ENCODE measurements at places on chromosomes 5 and 9. TPM values are rescaled to one million over a fixed set of nuclear protein-coding genes. Genes with fewer than 3 reads are reported as not detected.

Gene SPINK13
- total RNA-seq, result not detected

Gene C8G
- total RNA-seq, result 6.8 TPM

Gene GABRA1
- total RNA-seq, result not detected

Gene GABBR2
- total RNA-seq, result 0.38 TPM

- no peaks in the 10 kb centered on the region for H3K27me3 ChIP-seq
- H3K4me1 ChIP-seq, result no peaks in the 10 kb centered on the region
- H3K4me3 ChIP-seq, result no peak overlapping the region
- H3K36me3 ChIP-seq, result no peaks in the 10 kb centered on the region
- no peak overlapping the region for H3K27ac ChIP-seq
These were observed 17.8 kb downstream of the SPIN1 start for GRCh38 chr9:88406051-88406450.

DNA sequence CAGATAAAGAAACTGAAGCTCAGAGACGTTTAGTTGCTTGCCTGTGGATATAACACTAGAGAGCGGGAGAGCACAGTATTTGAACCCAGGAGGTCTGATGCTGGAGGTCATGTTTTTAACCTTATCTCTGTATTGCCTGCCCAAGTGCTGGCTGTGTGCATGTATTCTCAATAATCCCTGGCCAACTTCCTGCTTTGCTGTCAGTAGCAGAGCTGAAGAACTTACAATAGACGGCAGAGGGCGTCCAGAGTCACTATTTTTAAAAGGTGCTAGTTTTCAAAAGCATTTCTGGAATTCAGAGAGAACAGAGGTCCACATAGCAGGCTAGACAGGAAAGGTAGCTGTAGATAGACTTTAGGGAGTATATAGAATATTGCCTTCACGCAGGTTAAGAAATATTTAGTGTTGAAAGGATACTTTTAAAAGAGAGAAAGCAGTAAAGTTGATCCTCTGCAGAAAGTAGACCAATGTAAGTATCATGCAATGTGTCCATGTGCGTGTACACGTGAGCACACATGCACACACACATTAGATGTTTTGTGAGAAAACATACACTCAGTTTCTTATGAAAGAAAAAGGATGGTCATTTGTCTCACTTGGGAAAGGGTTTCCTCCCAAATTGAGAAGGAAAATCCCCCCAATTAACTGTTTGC lies 46.3 kb downstream of the PTCD2 start:
- no peak overlapping the region for H3K4me3 ChIP-seq
- peaks cover 13% of the 10 kb centered on the region for H3K4me1 ChIP-seq
- H3K27ac ChIP-seq, result peak overlapping the region; percentile 4
- DNase-seq, result no peak
- no peaks in the 10 kb centered on the region for H3K36me3 ChIP-seq

- H3K4me1 ChIP-seq, result peaks cover 71% of the 10 kb centered on the region
- DNase-seq, result no peak
- H3K27ac ChIP-seq, result peak overlapping the region; percentile 84
- no peaks in the 10 kb centered on the region for H3K27me3 ChIP-seq
- no peaks in the 10 kb centered on the region for H3K36me3 ChIP-seq
These were observed 88.7 kb downstream of the RAPGEF1 start for GRCh38 chr9:131651160-131651559.

DNA sequence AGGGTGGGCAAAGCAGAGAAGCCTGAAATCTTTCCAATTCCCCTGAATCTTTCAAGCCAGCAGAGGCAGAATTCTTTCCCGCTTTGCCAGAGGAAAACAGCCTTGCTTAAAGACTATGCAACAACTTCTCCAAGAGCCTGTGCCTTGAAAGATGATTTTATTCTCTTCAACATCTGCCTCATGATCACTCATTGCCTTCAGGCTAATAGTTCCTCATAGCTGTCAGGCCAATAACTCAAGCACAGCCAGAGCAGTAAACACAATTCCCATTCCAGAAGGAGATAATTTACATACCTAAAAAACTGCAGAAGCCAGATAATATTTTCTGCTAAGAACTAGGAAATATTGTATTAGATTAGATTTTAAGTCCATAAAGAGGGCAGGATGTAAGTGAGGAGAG lies 92.3 kb upstream of the PUM3 start:
- no peaks in the 10 kb centered on the region for H3K4me1 ChIP-seq
- no peak overlapping the region for H3K4me3 ChIP-seq
- no peak for DNase-seq
- no peaks in the 10 kb centered on the region for H3K36me3 ChIP-seq

DNA sequence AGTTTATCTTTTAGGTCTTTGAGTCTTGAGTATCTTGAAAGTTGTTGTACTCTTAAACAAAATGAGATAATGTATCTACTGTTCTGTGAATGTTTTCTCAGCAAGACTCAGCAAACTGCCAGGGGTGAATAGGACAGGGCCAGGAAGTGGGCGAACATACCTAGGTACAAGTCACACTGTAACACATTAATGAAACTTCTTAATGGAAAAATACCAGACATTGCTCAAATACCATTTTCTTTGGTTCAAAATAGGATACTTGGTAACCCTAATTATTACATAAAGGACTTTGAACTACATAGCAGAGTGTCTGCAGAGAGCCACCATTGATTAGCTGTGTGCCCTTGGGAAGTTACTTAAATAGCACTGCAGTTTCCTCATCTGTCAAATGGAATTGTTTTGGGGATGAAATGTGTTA lies 197.5 kb downstream of the ARHGEF28 start:
- H3K27me3 ChIP-seq, result no peaks in the 10 kb centered on the region
- H3K4me1 ChIP-seq, result no peaks in the 10 kb centered on the region
- no peak for DNase-seq
- H3K4me3 ChIP-seq, result no peak overlapping the region
- H3K27ac ChIP-seq, result no peak overlapping the region

DNA sequence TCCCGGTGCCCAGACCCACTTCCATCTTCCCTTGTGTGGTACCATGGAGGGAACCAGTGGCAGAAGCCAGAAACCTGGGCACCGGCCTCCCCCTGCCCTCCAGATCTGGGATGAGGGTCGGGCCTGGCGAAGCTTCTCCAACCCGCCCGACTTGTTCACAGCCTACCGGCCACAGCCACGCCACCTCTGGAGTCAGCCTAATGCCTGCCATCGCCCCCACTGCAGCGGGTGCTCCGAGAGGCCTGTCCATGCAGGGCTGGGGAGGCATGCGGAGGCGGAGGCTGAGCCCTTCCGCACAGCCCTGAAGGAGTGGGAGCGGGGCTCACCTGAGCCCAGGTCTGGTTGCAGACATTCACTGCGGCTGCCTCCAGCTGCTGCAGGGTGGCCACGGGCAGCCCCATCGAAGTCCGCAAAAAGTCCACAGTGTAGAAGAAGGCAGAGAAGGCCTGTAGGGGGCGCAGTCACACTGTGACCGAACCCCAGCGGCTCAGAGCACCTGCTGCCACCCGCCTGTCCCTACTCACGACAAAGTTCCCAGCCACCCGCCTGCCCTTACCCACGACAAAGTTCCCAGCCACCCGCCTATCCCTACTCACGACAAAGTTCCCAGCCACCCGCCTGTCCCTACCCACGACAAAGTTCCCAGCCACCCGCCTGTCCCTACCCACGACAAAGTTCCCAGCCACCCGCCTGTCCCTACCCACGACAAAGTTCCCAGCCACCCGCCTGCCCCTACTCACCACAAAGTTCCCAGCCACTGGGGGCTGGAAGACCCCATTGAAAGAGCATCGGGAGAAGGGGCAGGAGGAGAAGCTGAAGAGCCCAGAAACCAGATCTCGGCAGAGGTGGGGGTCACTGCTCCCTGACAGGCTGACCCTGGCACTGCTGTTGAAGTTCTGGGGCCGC lies 3.8 kb upstream of the NPDC1 start:
- no peaks in the 10 kb centered on the region for H3K36me3 ChIP-seq
- DNase-seq, result no peak
- peaks cover 25% of the 10 kb centered on the region for H3K4me1 ChIP-seq

DNA sequence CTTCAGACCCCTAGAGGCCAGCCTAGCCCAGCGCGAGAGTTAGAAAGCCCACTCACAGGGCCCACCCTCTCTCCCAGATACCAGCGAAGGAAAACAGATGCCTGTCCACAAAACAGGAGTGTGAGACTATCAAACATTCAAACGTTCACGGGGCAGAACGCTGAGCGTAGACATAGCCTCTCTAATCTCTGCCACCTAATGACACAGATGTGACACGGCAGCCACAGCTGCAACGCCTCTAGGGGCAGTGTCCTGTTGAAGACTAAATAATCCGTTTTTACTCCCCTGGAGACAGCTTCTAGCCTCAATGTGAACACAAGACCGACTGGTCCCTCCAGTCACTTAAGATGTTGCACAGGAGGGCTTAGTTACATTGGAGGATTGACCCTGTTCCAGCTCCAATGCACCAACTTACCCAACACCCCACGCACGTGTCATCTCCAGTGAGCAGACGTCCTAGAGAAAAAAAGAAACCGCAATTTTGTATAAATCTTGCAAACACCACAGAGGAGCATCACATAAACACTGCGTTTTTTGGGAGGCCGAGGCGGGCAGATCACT lies 14.3 kb downstream of the DIPK1B start:
- peak overlapping the region; percentile 86 for H3K4me3 ChIP-seq
- DNase-seq, result no peak
- H3K27me3 ChIP-seq, result no peaks in the 10 kb centered on the region
- H3K36me3 ChIP-seq, result peaks cover 53% of the 10 kb centered on the region
- peak overlapping the region; percentile 76 for H3K27ac ChIP-seq
- H3K4me1 ChIP-seq, result peaks cover 36% of the 10 kb centered on the region

- no peaks in the 10 kb centered on the region for H3K27me3 ChIP-seq
- no peaks in the 10 kb centered on the region for H3K36me3 ChIP-seq
- H3K4me1 ChIP-seq, result peaks cover 4% of the 10 kb centered on the region
- DNase-seq, result no peak
- H3K4me3 ChIP-seq, result no peak within 1 kb of the TSS
- no peak within 1 kb of the TSS for H3K27ac ChIP-seq
These were observed at the start of gene FAT2 for GRCh38 chr5:151591144-151591819. Gene FAT2, minus strand, starts transcription at chr5:151591331. Its CDS starts 22,400 bp downstream, at chr5:151568931.

DNA sequence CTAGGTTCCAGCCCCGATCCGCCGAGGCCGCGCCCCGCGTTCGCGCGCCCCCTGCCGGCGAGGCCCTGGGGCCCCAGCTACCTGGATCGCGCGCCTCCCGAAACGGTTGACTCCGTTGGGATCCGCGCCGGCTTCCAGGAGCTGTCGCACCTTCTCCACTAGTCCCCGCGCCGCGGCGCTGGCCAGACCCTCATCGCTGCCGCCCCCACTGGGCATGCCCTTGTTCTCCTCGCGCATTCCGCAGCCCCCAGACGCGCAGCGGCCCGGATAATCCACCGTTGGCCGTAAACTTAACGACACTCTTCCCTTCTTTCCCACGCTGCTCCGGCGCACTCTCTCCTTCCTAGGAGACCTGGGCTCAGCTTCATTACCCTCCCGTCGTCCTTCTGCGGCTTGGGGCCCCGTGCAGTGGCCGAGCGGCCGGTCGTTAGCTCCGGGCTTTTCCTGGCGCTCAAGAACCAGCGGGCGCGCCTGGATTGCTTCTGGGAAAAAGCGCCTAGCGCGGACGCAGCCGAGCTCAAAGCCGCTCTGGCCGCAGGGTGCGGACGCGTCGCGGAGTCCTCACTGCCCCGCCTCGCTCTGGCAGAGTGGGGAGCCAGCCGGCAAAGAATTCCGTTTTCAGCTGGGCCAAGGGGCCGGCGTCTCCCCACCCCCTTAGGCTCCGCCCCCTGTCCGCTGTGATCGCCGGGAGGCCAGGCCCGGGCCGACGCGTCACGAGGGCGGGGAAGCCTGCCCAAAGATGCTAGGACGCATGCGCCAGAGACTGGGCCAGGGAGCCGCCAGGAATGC lies at the start of gene CDKN2B:
Gene CDKN2B, minus strand, starts transcription at position 589 of the 789 bp plus-strand sequence. Its CDS starts 352 bp downstream, at position 237.
- peaks cover 22% of the 10 kb centered on the region for H3K4me1 ChIP-seq
- H3K27ac ChIP-seq, result peak within 1 kb of the TSS; percentile 92
- peak within 1 kb of the TSS; percentile 88 for H3K4me3 ChIP-seq
- peak; percentile 98 for DNase-seq
- H3K27me3 ChIP-seq, result peaks cover 2% of the 10 kb centered on the region
- no peaks in the 10 kb centered on the region for H3K36me3 ChIP-seq

GRCh38 chr5:14110680-14111079 lies 32.5 kb upstream of the TRIO start:
- no peak overlapping the region for H3K27ac ChIP-seq
- DNase-seq, result no peak
- H3K27me3 ChIP-seq, result no peaks in the 10 kb centered on the region
- no peak overlapping the region for H3K4me3 ChIP-seq
- H3K36me3 ChIP-seq, result no peaks in the 10 kb centered on the region
